ENCODE measurements at places on chromosomes 1 and 21.

DNA sequence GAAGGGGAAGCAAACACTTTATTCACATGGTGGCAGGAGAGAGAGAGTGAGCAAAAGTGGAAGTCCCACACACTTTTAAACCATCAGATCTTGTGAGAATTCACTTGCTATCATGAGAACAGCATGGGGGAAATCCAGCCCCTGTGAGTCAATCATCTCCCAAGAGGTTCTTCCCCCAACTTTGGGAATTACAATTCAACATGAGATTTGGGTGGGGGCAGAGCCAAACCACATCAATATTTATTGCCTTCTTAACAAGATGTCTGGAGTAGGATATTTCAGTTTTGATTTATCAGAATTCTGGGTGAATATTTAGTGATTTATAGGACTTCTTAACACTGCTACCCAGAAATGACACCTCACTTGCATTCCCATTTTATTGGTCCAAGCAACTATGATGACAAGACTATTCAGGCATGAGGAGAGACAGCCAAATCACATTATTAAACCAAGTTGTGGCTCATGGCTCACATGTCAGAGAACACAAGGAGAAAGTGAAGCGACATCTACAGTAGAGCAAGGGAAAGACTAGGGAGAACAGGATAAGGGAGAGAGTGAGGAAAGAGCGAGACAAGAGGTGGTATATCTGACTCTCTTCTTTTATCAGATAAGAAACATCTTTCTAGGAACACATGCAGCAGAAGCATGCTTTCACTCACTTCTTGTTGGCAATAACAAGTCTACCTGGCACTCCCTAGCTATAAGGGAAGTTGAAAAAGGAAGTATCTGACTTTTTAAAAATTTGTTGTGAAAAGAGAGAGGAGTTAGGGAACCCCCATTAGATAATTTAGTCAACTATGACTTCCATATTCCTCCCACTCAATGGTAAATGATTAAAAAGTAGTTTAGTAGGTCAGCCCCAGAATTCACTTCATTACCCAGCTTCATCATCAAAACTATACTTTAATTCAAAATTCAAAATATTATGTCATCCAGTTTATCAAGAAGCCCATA lies 36.6 kb upstream of the PTPRC start:
- no peak for DNase-seq

GRCh38 chr1:161884475-161884874 lies 118.4 kb downstream of the ATF6 start:
- DNase-seq: no peak

DNA sequence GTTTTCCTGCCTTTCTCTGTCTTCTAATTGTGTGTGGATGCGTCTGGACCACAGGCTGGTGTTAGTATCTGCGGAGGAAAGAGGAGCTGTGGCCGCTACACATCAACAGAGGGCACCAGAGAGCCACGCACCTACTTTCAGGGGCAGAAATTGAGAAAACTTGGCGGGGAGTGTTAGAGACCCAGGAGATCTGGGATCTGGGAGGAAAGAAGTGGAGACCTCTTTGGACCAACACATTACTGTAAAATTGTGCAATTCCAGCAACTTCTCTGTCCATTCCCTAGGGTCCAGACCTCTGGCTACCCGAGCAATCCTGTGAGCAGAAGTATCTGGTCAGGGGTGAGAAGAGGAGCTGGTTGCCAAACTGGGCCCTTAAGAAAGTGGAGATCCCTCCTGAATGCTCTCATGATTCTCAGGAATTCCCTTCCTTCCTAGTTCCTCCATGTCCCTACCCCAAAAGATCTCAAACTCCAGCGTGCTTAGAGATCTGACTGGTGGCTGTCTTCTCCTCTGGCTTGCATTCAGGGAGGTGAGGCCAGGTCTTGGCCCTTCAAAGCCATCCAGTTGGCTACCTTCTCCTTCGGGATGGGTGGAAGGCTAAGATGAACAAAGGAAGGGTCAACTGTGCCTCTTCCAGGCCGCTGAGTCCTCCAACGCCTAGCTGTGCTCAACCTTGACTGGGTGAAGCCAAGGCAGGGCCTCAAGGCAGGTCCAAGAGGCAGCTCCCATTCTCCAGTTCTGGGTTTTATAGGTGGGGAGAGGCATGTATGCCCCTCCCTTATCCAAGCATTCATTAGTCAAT lies 1.2 kb upstream of the KIRREL1 start:
- peak; percentile 19 for DNase-seq

DNA sequence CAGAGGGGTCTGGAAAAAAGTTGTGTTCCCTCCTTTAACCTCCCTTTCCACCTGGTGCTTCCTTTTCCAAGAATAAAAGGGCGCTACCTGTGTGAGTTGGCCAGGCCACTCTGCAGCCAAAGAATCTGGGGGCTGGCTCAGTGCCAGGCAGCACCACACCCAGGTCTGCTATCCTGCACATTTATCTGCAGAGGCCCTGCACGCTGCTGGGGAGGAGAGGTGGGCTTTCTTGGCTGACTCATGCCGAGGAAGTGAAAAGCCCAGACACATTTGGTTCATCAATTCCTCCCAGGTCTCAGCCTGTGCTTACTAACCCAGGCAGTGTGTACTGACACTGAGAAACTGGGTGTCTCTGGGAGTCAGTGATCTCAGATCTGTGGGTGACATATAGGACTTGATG lies 79.8 kb upstream of the F3 start:
- DNase-seq: no peak

- no peak for DNase-seq
Observed at GRCh38 chr21:27190601-27191000, 223.7 kb upstream of the ADAMTS5 start.

DNA sequence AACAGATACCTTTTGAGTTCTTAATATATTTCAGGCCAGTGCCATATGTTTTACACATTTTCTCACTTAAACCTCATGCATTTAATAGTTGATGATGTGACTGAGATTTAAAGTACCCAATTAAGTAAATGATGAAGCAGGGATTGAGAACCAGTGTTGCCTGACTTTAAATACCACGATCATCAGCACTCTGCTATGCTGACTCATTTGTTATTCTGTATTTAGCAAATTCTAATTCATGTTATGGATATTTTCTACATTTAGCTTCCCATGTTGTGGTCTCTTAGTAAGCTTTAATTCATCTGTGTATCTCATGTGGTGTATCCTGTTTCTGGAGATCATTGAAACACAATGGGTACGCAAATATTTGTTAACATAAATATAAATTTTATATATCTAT lies 363.0 kb downstream of the PTBP2 start:
- no peak for DNase-seq

GRCh38 chr1:160129558-160129957 lies 14.0 kb downstream of the ATP1A2 start:
- DNase-seq: no peak

DNA sequence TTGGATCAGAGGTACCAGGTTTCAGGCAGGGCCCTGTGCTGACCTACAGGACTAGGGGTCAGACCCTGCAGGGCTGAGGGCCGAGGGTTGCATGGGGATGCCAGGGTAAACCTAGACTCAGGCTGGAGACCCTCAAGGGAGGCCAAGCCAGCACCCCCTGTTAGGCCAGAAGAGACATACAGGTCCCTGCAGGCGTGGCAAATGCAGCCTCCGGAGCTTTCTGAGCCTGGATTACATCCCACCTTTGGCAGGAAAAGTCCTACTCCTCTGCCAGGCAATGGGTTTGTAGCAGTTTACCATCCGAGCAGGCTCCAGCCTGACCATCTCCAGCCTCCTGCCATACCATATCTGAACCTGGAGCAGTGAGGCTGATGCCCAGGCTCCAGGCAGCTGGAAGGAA lies 425.3 kb downstream of the NPHP4 start:
- DNase-seq: no peak

- peak; percentile 86 for DNase-seq
Observed at GRCh38 chr1:228902781-228903433, 167.6 kb downstream of the RHOU start.

DNA sequence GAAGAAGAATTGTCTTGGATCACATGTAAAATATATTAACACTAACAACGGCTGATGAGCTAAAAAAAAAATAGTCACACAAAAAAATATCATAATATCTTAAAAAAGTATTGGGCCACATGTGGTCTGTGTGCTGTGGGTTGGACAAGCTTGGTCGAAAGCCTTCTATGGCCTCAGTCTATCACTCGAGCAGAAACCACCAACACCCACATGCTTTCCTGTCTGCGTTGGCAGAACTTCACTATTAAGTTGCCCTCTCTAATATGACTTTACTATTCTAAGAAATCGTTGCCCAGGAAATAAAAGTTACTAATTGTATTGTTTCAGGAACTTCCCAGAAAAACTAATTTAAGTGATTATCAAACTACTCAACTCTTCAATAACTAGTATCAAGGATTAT lies 28.2 kb upstream of the ETS2 start:
- no peak for DNase-seq

GRCh38 chr1:1132042-1132950 lies 16.4 kb upstream of the C1orf159 start:
- no peak for DNase-seq

DNA sequence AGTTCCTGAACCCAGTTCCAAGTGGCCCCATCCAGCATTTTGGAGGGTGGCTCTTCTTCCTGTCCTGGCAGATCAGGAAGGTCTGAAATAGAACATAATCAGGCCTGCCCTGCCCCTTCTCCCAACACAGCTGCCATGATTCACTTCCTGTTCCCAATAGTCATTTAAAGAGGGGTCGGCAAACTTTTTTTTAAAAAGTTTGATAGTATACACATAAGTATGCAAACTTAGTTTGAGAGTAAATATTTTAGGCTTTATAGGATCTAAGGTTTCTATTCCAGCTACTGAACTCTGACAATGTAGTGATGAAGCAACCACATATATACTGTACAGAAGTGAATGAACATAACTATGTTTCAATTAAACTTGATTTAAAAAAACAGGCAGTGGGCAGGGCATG lies 66.4 kb downstream of the LUZP1 start:
- DNase-seq: no peak

- DNase-seq: no peak
Observed at GRCh38 chr21:38955495-38955894, 149.8 kb downstream of the ETS2 start.

GRCh38 chr1:54338464-54338863 lies 67.7 kb downstream of the SSBP3 start:
- DNase-seq: no peak

- DNase-seq: no peak
Observed at GRCh38 chr1:218361298-218362065, 16.3 kb downstream of the TGFB2 start.

DNA sequence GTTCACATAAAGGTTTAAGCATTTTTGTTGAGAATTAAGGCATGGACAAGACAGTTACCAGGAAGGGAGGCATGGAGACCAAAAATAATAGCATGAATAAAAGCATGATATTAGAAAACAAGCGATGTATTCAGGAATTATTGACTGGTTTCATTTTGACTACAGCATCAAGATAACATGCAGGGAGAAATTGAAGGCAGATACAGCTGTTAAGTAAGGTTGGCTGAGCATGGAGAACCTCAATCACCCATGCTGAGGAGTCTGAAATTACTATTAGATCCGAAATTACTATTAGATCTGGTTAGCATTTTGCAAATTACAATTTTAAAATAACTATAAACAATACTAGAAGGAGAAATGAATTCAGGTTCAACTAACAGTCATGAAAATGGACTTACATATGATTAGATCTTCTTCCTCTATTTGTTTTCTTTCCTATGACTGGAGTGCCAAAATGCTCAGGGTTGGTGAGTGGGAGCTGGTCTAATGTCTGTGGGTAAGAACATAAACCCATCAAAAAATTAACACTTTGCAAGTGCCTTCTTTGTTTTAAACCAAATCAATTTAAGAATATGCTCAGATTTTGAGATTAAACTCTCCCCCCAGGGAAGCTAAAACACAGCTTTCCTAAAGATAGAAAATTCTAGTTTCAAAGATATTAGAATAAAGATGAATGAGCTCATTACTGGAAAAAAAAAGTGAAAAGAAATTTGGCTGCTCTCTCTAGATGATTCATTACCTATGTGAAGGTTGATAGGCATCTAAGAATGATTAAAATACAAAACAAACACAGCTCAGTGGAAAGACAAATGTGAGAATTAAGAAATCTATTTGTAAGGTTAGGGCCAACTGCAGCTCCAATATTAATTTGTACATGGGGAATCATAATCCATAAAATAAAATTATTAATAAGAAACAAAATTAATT lies 81.7 kb downstream of the ARID4B start:
- no peak for DNase-seq

- peak; percentile 55 for DNase-seq
Observed at GRCh38 chr1:94094469-94095111, 26.4 kb downstream of the ABCA4 start.

- no peak for DNase-seq
Observed at GRCh38 chr1:156118177-156118868, 3.8 kb downstream of the LMNA start.

GRCh38 chr1:7373876-7374562 lies 397.1 kb upstream of the VAMP3 start:
- no peak for DNase-seq

- no peak for DNase-seq
Observed at GRCh38 chr1:30189818-30190500, 533.4 kb downstream of the MATN1 start.

DNA sequence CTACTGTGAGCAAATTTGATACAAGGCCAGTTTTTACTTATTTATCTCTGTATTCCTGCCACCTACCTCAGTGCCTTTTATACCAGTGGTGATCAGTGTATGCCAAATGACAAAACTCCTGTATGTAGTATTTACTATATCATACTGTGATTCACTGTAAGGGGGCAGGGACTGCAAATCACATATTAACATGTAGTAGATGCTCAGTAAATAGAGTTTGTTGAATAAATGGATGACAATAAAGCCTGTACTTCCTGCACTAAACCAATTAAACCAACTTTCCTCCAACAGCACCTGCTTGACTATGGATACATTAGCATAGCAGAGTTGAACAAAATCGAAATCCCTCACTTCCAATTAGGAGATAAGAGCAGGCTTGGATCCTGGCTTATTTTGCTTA lies 73.3 kb upstream of the C1orf87 start:
- no peak for DNase-seq

- no peak for DNase-seq
Observed at GRCh38 chr1:115277276-115277675, 60.8 kb downstream of the NGF start.

GRCh38 chr1:31159869-31160611 lies 79.6 kb downstream of the NKAIN1 start:
- no peak for DNase-seq

GRCh38 chr1:89904219-89904980 lies 83.6 kb downstream of the LRRC8D start:
- DNase-seq: no peak

- no peak for DNase-seq
Observed at GRCh38 chr1:53532912-53533311, 73.7 kb downstream of the DMRTB1 start.

DNA sequence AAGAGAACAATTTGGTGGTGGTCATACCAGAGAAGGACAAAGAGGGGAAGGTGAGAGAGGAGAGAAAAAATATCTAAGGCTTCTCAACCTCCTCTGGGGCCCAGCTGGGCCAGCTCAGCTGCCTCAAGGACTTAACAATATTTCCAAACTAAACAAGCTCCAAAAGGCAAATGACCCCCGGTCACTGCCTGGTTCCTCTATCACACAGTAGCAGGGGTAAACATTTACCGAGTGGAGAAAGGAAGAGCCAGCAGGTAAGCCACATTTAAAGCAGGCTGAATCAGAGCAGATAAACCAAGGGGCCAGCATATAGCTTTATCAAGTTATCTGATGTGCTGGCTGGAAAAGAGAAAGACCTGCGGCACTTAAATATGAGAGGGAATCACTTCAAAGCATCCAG lies 102.1 kb downstream of the KCND3 start:
- DNase-seq: no peak

- DNase-seq: no peak
Observed at GRCh38 chr21:25338415-25338814, 268.9 kb downstream of the MRPL39 start.

- DNase-seq: no peak
Observed at GRCh38 chr1:65232461-65232990, 76.8 kb upstream of the DNAJC6 start.

- no peak for DNase-seq
Observed at GRCh38 chr1:50112193-50112592, 3.5 kb downstream of the ELAVL4 start.
